Fibroblast of upper back skin (primary cell): ENCODE measurements at places on chromosomes 1 and 21.

GRCh38 chr21:22679207-22679606 is 1681.0 kb downstream of the NCAM2 start:
- no peak for DNase-seq

GRCh38 chr1:25735956-25736529 is 64.0 kb upstream of the SELENON start:
- DNase-seq, result no peak

GRCh38 chr21:34201001-34201400 is 127.6 kb downstream of the MRPS6 start:
- DNase-seq, result no peak

- DNase-seq, result no peak
Observed at GRCh38 chr1:19036813-19037605, 80.5 kb upstream of the IFFO2 start.

DNA sequence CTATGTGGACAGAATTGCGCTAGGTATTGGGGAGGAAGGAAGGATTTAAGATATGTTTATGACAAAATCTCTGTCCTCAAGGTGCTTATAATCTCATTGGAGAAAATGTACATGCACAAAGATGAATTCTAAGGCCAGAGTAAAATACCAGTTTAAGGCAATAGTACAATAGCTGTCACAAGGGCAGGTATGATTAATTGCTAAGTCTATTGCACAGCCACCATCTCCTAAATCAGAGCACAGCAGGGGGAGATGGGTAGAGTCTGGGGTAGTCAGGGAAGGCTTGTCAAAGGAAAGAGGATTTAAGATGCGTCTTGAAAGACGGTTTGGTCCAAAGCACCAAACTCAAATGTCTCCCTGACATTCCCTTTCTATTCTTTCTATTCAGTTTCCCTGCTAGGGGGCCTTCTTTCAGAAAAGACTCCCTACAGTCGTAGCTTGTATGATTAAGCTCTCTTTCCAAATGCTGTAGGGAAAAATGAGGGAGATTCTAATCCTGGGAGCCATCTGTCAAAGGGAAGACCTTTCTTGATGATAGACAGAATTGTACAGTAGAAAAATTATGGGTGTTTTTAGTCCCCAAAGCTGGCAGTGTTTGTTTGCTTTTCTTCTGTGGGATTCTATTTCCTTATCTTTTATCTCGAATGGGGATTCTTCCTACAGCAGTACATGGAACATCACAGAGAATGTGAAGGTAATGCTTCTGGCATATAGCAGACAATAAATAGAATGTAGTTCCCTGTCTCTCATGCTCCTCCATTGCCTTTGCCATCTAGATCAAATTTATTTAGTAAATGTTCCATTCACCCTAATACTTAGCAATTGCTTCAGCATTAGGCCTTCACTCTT is 107.6 kb upstream of the NFIA start:
- DNase-seq, result no peak

- DNase-seq, result no peak
Observed at GRCh38 chr1:220378571-220379302, 106.5 kb upstream of the RAB3GAP2 start.
